ENCODE measurements at places on chromosomes 4 and X.

DNA sequence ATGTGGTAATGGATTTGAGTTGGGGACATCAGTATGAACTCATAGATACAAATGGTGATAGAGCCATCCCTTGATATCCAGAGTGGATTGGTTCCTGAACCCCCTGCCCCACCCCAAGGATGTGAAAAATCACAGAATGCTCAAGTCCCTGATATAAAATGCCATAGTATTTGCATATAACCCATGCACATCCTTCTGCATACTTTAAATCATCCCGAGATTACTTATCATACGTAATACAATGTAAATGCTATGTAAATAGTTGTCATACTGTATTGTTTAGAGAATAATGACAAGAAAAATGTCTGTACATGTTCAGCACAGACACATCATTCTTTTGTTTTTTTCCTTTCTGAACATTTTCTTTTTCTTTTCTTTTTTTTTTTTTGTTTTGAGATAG lies 18.9 kb upstream of the SEPTIN11 start:
- no peak for DNase-seq

- no peak for DNase-seq
Measured at GRCh38 chr4:75545526-75545925, 10.3 kb upstream of the ODAPH start.

DNA sequence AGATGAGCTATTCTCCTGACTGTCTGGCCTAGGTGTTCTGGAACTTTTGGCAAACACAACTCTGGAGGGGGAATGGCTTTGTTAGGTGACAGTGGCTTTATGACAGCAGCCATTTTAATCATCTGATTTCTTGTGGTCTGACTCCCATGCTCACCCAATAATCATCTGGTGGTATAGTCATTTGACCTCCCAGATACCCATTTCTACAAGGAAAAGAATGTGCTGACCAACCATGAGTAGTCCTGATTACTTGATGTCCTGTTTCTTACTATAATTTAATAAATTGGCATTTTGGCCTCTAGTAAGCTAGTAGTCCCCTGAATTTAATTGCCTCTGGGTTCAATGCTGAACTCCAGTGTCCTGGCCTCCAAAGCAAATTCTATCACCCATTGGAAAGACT lies 109.9 kb upstream of the DUSP21 start:
- no peak for DNase-seq

DNA sequence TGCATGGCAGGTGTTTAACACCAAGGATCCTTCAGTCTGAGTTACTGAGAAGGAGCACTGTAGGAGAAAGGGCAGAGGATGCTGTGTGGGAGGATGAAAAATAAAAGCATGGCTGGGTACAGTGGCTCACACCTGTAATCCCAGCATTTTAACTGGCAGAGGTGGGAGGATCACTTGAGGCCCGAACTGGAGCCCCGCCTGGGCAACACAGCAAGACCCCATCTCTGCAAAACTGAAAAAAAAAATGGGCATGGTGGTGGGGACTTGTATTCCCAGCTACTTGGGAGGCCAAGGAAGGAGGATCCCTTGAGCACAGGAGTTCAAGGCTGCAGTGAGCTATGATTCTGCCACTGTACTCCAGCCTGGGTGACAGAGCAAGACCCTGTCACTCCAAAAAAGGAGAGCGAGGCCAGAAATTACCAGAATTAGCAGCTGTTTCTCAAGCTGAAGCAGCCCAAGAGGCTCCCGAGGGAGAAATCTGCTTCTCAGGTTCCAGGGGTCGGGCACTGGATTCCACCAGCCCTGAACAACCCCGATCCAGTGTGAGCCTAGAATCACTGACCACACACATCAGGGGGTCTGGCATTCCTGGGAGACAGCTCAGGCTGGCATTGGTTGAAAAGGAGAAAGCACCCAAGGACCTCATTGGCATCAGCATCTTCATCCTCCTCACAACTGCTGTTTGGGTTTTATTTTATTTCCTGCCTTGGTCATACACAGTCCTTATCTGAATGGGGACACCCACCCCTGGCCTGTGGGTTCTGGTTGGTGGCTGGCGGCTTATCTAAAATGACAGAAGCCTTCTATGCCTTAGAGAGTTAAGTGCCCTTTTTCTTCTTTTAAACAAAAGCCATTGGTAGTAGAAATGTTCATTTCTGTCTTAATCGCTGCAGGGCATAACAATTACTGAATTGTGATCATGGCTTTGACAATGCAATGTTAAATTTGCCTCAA lies 66.3 kb upstream of the TRIM2 start:
- DNase-seq, result no peak

DNA sequence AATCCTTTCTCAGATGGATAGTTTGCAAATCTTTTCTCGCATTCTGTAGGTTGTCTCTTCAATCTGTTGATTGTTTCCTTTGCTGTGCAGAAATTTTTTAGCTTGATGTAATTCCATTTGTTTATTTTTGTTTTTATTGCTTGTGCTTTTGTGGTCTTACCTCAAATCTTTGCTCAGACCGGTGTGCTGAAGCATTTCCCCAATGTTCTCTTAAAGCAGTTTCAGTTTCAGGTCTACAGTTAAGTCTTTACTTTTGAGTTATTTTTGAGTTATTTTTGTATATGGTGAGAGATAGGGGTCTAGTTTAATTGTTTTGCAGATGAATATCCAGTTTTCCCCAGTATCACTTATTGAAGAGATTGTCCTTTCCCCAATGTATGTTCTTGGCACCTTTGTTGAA lies 18.2 kb upstream of the SLC25A14 start:
- no peak for DNase-seq

- DNase-seq, result no peak
Measured at GRCh38 chrX:72393836-72394517, 88.3 kb upstream of the CITED1 start.

DNA sequence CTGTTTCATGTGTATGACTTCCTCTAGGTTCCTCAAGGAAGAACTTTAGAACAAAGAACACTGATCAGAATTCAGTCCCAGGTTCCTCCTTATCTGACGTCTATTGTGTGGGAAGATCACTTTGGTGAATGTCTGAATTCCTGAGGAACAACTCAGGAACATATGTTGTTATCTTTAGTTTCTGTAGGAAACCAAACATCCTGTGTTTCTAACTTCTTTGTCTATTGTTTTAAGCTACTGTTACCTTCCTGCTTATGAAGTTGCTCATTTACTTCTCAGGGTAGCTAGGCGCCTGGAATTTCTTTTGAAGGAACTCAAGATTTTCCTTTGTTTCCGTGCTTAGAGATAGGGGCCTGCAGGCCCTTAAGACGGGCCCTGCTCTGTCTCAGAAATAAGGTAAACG lies 46.2 kb downstream of the MAGEB5 start:
- DNase-seq, result no peak

DNA sequence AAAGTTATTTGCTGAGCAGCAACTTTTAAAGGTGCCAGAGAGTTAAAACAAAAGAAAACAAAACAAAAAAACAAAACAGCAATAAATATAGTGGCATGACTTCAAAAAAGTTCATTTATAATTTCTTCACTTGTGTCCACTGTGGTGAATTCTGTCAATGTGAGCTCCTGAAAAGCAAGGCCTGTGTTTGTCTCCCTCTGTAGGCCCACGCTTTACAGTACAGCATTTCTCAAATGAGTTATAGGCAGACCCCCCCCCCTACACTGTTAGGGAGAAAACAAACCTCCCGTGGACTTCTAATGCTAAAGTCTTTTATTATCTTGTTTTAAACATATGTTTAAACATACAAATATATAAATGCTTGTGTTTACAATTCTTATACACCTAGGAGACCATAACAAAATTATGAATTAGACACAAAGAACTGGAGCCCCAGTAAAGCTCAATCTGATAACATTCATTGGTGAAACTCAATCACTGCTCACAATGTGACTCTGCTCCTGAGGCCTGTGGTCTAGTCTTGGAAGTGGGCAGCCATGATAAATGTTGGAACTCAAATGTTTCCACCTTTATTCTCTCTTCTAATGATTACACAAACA lies 47.0 kb upstream of the SCOC start:
- DNase-seq, result no peak

DNA sequence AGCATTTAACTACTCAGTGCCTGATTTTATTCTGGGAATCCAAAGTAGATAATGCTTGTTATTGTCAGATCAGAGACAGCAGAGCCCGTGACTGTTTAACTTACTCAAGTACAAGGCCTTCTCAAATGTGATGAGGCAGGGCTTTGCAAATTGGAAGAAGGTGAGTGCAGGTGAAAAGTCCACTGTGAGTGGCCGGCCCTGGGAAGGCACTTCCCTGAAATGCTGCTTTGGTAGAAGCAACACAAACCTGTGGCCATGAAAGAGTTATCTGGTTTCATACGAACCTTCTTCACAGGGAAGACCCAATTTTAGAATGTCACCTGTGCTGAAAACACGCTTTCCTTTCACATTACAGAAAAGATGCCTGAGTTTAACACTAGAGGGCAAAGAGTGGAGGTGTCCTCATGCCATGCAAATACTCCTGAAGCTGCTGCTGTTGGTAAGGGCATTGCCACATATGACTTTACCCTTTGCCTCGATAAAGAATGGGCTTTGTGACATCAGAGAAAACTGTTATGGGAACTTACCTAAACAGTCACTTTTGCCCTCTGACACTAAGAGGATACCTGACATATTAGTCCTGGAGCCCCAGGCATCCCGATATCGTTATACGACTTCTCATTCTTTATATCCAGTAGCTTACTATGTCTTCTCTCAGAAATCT lies 8.0 kb downstream of the PPARGC1A start:
- no peak for DNase-seq

- DNase-seq, result no peak
Measured at GRCh38 chr4:151960449-151961230, 199.8 kb upstream of the GATB start.

- no peak for DNase-seq
Measured at GRCh38 chr4:67499799-67500198, 45.5 kb downstream of the CENPC start.

DNA sequence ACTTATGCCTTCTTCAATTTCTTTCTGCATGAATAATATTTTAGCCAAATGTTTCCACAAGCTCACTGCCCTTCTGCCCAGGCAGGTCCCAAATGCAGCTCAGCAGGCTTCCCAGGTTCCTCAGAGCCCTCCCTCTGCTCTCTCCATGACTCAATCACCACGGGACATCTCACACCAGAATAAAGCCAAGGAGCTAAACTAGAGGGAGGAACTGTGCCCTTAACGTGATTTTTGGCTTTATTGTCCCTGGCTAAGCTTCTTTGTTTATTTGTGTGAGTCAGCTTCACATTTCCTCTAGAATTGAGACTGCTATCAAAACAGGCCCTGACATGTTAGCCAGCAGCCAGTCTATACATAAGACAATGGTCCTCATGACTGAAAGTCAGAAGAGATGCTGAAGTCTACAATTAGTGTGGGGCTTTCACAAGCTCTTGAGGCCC lies 186.4 kb upstream of the GALNT7 start:
- DNase-seq, result no peak

DNA sequence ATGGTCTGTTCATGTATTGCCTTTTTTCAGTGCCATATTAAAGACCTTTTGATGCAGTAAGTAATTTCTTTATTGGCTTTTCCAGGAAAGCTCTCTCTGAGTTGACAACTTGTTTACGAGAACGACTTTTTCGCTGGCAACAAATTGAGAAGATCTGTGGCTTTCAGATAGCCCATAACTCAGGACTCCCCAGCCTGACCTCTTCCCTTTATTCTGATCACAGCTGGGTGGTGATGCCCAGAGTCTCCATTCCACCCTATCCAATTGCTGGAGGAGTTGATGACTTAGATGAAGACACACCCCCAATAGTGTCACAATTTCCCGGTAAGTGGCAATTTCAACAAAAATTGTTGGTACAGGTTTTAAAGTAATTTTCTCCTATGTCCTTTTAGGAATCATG lies 148.0 kb downstream of the STIM2 start:
- DNase-seq, result no peak

DNA sequence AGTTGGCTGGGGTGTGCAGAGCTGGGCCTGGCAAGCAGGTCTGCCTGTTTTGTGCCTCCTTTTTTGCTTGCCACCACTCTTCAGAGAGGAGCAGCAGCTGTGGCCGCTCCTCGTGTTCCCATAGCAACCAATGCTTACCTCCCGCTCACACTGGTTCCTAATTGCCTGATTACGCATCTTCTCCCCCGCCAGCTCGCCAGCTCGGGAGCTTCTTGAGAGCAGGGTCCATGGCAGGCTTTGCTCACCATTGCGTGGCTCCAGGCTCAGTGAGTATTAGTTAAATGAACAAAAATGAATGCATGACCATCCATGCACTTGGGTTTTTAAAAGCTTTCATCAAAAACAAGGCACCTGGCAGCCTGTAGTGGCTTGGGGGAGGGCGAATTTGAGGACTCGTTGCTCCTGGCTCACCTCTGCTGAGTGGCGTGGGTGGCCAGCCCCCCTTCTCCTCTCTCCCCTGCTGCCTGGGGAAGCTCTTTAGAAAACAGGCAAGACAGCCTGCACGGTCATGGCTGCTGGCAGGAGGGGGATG lies 14.2 kb upstream of the PJA1 start:
- no peak for DNase-seq

- peak; percentile 31 for DNase-seq
Measured at GRCh38 chrX:17042037-17042436, 95.6 kb downstream of the REPS2 start.

DNA sequence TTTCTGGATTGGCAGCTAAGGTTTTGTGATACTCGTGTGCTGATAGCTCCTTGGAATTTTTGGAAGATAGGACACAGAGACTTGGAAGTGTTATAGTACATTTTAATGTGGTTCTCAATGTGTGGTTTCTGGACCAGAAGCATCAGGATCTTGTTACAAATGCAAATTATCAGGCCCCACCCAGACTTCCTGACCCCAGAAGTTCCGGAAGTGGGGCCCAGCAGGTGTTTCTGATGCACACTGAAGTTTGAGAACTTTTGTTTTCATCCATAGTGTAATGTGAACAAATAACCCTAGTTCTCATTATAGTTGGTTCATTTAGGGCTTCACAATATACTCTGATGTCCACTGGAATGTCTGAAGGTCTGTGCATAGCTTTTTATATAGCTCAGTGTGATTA lies 49.6 kb downstream of the LAMP2 start:
- DNase-seq, result no peak

DNA sequence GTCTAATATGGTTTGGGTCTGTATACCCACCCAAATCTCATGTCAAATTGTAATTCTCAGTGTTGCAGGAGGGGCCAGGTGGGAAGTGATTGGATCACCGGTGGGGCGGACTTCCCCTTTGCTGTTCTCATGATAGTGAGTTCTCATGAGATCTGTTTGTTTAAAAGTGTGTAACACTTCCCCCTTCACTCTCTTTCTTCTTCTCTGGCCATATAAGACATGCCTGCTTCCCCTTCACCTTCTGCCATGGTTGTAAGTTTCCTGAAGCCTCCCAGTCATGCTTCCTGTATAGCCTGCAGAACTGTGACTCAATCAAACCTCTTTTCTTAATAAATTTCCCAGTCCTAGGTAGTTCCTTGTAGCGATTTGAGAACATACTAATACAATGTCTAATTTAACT lies 19.7 kb upstream of the SCRG1 start:
- no peak for DNase-seq

- DNase-seq, result no peak
Measured at GRCh38 chrX:136712650-136713310, 64.8 kb downstream of the CD40LG start.

GRCh38 chrX:46758956-46759644 lies at the start of gene SLC9A7:
SLC9A7 (minus strand) TSS chrX:46759118; CDS start chrX:46759029, 89 bp downstream.
- DNase-seq, result no peak

DNA sequence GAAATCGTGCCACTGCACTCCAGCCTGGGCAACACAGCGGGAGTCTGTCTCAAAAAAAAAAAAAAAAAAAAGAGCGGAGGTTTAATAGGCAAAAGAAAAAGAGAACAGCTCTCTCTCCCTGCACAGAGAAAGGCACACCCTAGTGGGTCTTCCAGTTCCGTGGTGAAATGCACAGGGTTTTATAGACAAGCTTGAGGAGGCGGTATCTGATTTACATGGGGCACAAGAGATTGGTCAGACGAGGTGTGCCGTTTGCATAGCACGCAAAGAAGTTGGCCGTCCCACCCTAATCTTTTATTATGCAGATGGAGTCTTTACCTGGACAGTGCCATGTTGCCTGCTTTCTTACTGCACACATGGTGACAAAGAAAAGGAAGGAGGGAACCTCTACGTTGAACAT lies 33.5 kb upstream of the REST start:
- no peak for DNase-seq

Measured in skin of body (tissue), 3 donors.